ENCODE measurements at places on chromosomes 4 and X.

DNA sequence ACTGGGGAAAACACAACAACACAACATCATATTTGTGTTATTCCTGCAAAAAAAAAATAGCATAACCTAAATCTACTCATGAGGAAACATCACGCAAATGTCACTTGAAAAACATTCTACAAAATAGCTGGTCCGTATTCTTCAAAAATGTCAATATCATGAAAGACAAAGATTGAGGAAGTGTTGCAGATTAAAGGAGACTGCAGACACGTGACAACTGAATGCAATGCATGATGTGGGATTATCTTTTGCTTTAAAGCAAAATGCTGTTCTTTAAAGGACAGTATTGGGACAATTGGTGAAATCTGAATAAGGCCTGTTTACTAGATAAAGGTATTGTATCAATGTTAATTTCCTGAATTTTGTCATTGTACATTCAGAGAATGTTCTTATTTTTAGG lies 157.7 kb downstream of the SMIM20 start:
- DNase-seq: no peak

DNA sequence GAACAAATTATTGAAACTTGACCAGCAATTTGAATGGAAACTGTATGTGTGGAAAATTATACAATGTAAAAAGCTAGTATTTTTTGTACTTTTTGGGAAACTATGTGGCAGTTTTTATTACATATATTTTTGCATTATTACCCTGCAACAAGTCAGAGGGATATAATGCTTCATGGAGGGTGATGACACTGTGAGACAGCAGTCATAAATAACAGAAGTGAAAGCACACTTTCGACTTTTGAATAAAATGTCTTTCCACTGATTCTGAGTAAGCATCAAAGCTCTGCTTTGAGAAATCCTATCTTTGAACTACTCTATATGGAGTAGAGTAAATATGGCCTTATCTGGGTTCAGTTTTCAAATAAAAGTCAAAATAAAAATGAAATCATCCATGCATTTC lies 122.6 kb upstream of the PABPC4L start:
- DNase-seq: no peak

DNA sequence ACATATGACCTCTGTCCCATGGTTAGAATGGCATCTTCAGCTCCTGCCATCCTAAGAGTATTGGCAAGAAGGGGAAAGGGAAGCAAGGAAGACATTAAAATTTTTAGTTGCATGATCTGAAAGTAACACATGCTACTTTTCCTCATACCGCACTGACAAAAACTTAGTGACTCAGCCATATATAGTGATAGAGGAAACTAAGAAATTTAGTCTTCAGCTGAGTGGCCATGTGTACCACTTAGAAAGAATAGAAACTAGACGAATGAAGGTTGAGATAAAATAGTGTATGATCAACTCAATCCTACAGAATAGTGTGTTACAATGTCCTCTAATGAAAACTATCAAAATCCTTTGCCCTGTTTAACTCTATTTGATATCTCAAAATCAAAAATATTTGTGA lies 164.1 kb downstream of the PPP3CA start:
- no peak for DNase-seq

- no peak for DNase-seq
Measured at GRCh38 chr4:76589872-76590797, 155.1 kb downstream of the SHROOM3 start.

DNA sequence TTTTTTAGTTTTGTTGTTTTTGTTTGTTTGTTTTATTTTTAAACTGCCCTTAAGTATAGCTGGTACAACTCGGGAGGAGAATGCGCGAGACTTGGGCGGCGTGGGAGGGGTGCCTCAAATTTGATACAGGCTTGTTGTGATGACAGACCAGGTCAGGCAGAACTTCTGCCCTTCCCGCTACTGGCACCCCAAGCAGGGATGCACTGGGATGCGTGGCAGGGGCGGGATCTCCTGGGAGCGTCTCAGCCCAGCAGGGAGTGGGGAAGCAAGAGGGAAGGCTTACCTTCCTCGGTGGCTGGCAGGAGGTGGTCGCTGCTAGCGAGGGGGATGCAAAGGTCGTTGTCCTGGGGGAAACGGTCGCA lies 851 bp downstream of the SFRP2 start:
- DNase-seq: no peak

DNA sequence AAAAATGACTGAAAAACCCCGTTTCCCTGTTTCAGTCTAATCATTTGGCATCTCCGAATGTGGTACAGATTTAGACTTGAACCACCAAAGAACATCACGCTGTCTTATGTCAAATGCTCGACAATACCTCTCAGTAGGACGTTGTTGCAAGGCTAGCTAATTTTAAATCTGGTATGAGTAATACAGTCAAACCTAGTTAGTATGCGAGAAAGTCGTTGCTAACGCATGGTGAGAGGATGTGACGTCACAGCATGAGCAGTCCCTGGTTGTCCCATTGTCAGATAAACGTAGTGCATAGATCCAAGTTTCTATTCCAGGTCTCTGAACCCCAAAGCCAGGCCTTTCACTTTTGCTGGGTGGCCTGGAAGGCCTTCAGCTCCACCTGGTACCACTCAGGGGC lies 44.7 kb downstream of the SETD7 start:
- DNase-seq: no peak

DNA sequence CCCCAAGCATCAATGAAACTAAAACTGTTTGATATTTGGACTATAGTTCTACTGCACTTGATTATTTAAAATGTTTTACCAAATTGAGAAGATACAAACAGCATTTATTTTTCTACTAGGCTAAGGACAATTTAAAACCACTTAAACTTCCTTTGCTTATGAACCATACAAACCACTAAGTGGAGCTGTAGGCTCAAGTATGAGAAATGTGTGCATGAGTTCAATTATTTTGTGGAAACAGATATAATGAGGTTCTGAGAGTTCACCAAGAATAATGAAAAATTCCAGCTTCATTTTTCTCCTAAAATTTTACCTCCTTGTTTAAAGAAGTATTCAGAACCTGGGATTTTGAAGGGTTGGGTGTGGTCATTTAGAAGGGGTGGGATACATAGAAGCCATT lies 63.1 kb downstream of the SERPINA7 start:
- no peak for DNase-seq

GRCh38 chr4:122930862-122931261 lies 8.5 kb upstream of the NUDT6 start:
- no peak for DNase-seq

All from activated CD8-positive, alpha-beta memory T cell treated with anti-CD3 and anti-CD28 coated beads for 24 hours (primary cell).